ENCODE measurements at places on chromosomes 1 and 21.

DNA sequence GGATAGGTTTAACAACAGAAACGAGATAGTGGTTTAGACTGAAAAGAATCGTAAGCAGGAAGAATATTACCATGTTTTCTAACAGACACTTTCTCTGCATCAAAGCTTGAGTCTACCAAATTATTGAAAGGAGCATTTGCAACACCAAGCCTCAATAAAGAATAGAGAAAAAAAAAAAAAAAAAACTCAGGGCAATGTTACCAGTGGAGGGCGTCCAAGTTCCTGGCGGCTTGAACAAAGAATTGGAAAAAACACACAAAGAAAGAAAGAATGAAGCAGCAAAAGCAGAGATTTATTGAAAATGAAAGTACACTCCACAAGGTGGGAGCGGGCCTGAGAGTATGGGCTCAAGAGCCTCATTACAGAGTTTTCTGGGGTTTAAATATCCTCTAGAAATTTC is 686.5 kb upstream of the ADGRL2 start:
- no peak for DNase-seq

DNA sequence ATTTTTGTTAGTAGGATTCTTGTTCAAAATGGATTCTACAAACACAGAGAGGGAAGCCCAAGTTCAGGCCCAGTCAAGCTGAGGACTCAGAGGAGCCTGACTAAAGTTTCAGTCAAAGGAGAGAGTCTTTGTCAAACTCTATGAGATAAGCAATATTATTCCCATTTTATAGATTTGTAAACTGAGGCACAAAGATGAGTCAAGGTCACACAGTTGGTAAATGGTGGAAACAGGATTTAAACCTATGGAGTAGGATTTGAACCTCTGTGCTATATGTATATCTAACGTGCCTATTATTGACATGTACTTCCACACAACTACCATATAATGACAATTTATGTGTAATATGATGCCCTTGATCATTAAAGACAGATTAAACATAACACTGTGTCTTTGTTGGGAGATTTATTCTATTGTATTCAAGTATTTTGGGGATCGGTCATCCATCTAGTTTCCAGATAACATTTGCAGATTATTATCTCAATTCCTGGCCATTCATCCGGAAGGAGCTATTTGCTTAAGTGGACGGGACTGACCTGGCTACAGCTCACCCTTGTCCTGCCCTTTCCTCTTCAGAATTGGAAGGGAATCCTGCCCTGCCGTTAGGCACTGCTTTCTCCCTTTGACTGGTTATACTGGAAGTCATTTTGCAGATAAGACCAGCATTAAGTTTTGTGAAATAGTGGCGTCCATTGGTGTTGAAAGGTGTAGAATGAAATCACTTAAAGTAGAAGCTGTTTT is 86.1 kb upstream of the LMO4 start:
- no peak for DNase-seq

DNA sequence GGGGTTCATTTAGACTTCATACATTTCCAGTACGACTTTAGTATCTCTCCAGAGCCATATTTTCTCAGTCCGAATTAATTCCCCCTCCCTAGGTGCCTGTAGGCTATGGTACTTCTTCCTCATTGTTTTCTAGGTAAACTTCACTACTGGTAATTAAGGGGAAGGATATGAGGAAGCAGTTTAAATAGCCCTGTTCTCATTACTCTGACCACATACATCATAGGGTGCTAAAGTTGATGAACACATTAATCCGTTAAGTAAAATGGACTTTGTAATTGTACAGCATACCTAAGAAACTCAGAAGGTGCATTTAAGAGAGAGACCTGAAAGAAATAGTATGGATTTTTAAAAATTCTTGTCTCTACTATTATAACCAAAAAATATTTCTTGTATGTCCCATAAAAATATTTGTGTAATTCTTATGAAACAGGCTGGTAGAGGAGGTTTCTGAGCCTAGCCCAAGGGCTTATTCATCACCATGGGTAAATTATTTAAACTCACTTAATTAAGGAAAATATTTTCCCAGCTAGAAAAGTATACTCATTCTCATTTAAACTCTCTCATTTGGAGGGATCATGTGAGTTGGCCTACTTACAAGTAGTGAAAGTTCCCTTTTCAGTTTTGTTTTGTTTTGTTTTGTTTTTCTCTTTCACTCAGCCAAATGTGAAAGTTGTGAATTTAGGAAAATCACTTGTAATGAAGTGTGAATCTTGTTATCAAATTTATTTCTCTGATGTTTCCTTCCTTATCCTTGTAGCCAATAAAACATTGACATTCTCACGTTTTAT is 2.0 kb downstream of the PRMT6 start:
- DNase-seq: peak; percentile 75

GRCh38 chr1:29907596-29907995 is 671.3 kb downstream of the PTPRU start:
- no peak for DNase-seq

DNA sequence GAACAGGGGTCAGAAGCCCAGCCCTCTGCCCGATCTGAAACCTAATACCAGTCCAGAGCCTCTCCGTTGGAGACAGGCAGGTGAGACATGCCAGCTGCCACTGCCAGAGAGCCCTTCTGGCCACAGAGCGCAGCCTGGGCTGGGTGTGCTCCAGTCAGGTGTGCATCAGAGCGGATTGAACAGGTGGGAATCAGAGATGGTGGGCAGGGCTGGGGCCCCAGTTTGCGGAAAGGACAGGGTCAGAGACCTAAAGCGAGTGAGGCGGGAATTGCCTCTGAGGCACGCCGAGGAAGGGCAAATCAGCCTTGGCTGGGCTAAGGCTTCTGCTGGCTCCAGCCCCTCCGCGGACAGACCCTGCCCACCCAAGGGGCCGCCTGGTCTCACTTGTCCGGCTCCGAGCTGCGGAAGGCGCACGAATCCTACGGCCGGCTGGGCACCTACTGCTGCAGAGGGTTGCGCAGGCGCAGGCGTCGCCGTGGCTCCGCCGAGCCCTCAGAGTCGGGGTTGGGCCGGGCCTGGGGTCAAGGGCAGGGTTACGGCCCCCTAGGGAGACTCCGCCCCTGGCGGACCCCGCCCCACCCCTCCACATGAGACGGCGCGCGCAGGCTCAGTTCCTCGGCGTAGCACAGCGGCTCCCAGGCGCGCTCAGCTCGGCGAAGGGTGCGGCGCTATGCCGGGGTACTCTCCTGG is 10.3 kb downstream of the CPLANE2 start:
- DNase-seq: no peak

- DNase-seq: peak; percentile 93
Observed at GRCh38 chr1:54407404-54408146, 1.4 kb upstream of the SSBP3 start.

DNA sequence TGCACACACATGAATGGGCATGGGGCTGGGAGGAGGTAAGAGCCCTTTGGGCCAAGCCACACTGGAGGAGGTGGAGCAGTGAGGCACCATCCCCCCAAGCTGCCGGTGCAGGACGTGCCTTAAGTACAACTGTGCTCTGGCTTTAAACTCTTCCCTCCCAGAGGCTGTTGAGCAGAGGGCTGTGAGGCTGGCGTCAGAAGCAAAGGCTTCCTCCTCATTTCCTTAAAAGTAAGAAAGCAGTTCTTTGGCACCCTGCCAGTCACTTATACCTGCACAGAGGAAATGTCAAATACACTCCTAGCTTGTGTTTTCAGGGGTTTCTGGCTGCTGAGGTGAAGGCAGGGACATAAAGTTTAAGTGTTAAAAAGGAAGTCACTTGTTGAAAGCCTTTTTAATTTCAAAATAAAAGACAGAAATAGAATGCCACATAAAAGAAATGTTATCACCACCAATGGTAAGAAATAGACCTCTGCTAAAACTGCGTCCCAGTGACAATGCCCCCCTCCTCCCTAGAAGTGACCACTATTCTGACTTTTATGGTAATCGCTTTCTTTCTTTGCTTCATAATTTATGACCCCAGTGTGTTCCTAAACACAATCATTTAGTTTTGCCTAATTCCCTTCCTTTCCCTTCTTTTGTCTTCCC is 33.0 kb downstream of the LAMC2 start:
- peak; percentile 76 for DNase-seq

GRCh38 chr1:44609768-44610526 is 64.3 kb downstream of the TMEM53 start:
- no peak for DNase-seq

GRCh38 chr1:24149866-24150233 is 6.9 kb upstream of the IL22RA1 start:
- peak; percentile 25 for DNase-seq

GRCh38 chr1:173430677-173431303 is 46.3 kb upstream of the PRDX6 start:
- DNase-seq: no peak

DNA sequence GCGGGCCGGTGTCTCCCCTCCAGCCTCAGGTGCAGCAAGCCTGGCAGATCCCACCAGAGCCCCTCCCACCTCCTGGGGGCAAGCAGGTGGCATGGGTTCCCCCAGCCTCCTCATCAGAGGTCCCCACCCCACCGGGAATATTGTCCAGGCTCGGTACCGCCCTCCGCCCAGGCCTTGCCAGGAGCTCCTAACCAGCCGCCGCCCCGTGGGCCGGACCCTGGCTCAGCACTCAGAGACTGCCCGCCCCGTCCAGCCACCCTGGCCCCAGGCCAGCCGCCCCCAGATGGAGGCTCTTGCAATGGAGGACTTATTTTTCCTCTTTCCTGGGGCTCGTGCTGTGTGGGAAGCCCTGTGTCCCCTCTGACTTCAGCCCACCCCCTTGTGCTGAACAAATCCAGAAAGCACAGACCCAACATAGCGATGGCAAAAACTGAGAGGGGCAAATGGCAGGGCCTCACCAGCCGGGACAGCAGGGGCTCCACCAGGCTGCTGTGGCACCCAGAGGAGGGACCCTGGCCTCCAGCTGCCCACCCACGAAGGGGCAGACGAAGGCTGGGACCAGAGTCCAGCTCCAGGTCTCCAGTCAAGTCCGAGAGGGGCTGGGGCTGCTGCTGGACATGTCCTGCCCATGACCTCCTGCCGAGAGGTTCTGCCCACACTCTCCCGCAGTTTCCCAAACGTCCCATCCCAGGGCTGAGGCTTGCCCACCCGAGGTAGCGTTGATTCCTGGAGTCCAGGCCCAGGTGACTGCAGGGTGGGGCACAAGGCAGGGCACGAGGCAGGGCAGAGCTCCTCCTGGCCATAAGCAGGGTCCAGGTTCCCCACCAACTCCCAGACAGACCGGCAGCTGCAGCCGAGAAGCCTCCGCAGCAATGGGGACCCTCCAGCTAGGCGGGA is 7.5 kb downstream of the MEGF6 start:
- DNase-seq: no peak

GRCh38 chr1:84919461-84919970 is 26.5 kb upstream of the LPAR3 start:
- peak; percentile 95 for DNase-seq

- DNase-seq: peak; percentile 40
Observed at GRCh38 chr1:178328728-178329127, 168.0 kb downstream of the CLEC20A start.

- DNase-seq: no peak
Observed at GRCh38 chr1:48005253-48006117, 8.3 kb upstream of the TRABD2B start.

DNA sequence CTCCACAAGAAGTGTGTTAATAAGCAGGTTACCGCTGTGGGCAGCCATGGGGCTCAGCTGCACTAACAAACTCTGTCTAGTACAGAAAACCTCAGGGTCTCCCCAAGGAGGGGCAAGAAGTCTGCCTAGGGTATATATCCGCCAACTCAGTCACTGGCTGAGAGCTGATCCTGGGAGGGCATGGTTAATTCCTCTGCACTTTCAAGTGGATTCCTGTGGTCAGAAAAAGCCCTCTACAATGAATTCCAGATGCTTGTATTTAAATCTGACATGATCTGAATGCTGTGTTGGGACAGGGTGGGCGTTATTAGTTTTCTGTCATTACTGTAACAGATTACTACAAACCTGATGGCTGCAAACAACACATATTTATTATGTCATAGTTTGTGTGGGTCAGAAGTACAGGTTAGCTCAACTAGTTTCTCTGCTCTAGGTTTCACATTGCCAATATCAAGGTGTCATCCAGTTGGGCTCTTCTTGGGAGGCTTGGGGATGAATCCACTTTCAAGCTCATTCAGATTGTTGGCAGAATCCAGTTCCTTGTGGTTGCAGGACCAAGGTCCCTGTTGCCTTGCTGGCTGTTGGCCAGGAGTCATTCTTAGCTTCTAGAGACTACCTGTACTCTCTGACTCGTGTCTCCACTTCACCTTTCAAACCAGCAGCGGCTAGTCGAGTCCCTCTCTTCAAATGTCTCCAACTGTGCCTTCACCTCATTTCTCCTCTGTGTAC is 8.0 kb upstream of the SELE start:
- peak; percentile 47 for DNase-seq

DNA sequence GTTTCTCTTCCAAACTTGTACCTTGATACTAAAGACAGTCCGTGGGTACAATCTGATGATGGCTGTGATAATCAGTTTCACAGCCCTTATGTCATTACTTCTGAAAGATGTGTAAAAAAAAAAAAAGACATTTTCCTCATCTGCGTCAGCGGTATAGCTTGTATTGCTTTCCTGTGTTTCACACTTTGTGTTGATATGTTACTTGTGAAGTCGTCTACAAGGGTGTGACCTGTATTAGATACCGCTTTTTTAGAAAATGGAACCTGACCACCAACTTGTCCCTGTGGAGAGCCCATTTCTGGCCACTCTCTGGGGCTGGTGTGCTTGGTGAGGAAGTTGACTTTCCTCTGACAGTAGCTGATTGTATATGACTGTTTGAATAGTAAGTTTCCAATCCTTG is 50.5 kb downstream of the PEX14 start:
- DNase-seq: no peak

GRCh38 chr1:53345996-53346813 is 18.3 kb upstream of the LRP8 start:
- DNase-seq: no peak

DNA sequence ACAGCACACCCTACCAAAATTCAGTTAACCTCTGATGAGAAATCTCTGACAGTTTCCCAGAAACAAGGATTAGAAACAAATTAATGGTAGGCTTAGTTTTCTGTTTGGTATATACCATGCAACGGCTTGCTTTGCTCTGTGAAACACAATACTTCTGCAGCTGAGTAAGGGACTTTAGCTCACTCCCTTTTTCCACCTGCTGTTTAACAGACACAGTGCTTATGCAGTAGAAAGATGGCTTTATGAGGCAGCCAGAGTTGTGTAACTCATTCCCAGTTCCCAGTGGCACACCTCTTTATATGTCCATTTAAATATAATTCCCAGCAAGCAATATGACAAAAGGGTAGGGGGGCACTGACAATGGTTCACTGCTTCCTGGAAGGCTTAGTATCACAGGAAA is 124.0 kb downstream of the PIGK start:
- DNase-seq: no peak

DNA sequence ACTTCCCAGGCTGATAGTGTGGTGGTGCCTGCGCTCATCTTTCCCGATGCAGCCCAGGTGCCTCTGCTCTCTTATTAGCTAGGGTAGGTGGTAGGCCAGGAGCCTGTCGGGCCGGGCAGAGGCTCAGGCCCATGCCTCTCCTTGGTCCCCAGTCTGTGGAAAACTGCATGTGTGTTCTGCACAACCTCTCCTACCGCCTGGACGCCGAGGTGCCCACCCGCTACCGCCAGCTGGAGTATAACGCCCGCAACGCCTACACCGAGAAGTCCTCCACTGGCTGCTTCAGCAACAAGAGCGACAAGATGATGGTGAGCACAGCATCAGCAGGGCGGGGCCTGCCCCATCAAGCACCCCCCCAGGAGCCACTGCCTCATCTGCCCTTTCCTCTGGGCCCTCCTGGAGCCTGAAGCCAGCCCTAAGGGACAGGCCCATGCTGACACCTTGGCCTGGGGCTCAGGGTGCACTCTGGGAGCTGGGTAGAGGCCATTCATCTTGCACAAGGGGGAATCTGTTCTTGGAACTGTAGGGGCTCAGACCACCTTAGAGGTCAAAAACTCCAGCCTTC is 38.6 kb downstream of the PKP1 start:
- no peak for DNase-seq
